ENCODE measurements at places on chromosomes 5 and 9.

GRCh38 chr5:75156585-75156984 lies 80.1 kb downstream of the ANKRD31 start:
- DNase-seq = no peak

DNA sequence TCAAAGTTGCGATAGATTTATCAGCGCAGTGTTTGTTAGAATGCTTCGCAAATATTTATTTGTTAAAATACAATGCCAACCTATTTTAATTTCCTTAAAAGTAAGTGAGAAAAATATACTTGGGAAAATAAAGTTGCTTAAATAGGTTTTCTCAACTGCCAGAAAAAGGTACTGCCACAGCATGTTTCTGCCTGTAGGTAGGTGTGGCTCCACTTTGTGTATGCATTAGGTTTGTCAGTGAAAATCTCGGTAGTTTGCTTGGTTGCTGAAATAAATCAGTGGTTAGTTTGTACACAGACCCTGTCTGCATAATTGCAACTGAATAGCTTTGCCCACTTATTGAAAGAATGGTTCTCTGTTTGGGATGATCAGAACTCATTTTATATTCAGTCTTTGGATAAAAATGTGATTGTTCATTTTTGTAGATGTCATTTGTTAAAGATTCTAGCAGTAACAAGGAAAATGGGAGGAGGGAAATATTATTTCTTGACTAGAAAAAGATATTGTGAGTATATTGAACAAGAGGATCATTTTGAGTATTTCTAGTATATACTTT lies 25.7 kb downstream of the C9orf85 start:
- no peak for DNase-seq

GRCh38 chr9:128180447-128180846 lies 10.9 kb downstream of the CIZ1 start:
- no peak for DNase-seq

- no peak for DNase-seq
Observed at GRCh38 chr5:150538007-150538917, 30.3 kb downstream of the NDST1 start.

GRCh38 chr9:108654566-108654965 lies 201.2 kb downstream of the ACTL7B start:
- DNase-seq = no peak

GRCh38 chr5:140189977-140190871 lies 15.2 kb downstream of the CYSTM1 start:
- no peak for DNase-seq

GRCh38 chr9:14402583-14402982 lies 88.6 kb upstream of the NFIB start:
- DNase-seq = no peak

DNA sequence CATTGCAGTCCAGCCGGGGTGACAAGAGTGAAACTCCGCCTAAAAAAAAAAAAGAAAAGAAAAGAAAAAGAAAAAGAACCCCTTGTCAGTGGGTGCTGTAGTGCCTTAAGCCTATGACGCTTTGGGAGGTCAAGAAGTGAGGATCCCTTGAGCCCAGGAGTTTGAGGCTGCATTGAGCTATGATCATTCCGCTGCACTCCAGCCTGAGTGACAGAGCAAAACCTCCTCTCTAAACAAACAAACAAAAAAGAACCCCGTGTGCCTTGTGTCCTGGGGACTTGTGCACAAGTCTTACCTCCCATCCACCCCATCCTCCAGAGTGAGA lies 33.5 kb upstream of the STXBP1 start:
- no peak for DNase-seq

GRCh38 chr9:121365564-121365963 lies 4.5 kb downstream of the STOM start:
- DNase-seq = no peak
